Naive thymus-derived CD8-positive, alpha-beta T cell (primary cell): ENCODE measurements at places on chromosomes 5 and 9.

GRCh38 chr9:134325096-134325812 is 1.0 kb upstream of the RXRA start:
- DNase-seq = no peak

DNA sequence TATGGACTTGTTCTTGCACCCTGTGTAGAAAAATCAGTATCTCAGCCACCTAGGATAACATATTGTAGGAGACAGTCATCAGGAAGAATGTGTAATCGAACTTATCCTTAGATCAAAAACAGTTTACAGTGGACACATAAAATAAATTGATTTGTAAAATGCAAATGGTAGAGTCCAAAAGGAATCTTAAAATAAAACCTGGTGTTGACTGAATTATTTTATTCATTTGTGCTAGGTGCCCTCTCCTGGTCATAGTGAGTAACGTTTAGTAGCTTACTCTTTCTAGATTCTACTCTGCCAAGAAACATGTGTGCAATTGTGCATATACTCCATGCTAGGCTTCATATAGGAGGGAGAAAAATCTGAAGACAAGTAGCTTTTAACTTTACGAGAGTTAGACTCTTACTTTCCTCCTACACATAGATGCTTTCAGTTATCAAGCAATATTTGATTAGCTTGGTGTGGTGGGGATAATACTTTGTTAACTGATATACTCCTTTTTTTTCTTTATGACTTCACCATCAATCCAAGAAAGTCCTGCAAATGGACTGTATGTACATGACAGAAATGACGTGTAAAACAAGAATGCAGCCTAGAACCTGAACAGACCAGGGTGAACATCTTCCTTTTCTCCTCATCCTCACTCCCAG is 23.7 kb upstream of the LOX start:
- DNase-seq = no peak

DNA sequence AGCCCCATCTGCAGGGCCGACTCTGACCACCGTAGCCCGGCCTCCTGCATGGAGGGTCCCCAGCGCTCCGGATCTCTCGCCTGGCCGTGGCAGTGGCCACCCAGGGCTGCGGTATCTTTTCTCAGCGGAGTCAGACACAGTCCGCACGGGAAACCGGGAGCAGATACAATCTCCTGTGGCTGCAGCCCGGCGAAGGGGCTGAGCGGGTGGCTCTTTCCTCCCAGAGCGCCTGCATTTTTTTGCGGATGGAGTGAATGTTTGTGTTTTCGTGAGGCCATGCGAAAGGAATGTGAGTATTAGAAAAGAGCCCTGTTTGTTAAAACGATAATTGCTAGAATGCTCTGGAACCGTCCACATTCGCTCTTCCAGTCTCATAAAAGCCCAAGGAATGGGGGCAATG is 53.4 kb upstream of the PTCH1 start:
- DNase-seq = no peak

DNA sequence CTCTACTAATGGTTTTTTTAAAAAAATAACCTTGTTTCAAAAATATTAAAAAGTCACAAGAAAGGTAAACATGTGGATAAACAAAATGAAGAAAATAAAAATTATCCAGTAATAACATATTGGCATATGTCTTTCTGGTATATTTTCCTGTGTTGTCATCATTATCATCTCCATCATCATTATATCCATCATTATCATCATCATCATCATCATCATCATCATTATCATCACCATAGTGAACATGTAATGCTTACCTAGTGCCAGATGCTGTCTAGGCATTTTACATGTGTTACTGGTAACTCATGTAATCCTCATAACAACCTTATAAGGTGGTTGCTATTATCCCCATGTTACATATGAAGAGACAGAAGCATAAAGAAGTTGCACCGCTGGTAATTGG is 111.5 kb upstream of the CDKN2B start:
- DNase-seq = no peak

GRCh38 chr5:32259033-32259432 is 53.7 kb downstream of the MTMR12 start:
- DNase-seq = no peak

DNA sequence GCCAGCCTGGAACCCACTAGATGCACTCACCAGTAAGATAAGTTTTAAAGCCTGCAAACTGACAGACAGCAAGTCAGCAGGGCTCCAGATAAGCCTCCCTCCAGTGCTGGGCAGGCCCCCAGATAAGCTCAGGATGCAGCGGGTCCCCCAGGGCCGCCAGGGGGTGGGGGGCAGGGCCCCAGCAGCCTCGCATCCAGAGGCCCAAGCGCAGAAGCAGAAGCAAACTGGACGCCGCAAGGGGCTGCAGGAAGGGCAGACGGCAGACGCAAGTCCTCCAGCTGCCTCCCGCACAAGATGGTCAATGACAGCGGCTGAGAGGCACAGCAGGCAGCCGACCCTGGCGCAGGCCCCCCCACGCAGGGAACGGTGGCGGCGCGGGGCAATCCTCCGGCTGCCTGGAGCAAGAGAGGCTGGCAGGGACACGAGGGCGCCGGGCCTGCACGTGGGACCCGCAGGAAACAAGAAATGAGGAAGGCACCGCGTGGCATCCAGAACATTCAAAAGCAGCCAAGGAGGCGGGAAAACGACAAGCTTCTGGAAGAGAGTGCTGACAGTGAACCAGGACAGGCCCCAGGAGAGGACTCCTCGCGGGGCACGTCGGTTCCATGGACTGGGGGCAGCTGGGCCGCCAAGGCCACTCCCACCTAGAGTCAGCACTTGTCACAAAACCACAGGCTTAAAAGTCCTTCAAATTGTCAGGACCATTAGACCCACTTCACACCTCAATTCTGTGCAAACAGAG is 49.8 kb downstream of the ROR2 start:
- no peak for DNase-seq

DNA sequence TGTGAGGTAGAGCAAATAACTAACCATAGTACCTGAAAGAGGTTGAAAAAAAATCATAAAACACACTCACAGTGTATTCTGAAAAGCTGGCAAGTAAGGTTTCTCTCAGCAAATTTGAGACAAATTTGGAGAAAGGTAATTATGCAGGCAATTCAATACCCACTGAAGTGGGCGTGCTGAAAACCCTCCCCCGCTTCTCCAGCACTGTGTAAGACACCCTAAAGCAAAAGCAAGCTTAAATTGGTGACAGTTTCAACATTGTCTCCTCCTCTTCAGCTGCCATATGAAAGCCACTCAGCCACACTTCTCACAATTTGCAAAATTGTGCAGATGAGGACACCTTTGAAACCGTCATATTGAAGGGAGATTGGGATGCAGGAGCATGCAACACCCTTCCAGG is 322.3 kb upstream of the CDH6 start:
- no peak for DNase-seq
